Activated naive CD8-positive, alpha-beta T cell treated with anti-CD3 and anti-CD28 coated beads for 36 hours (primary cell): ENCODE measurements at places on chromosomes 6 and 20. TPM values are rescaled to one million over a fixed set of nuclear protein-coding genes. Genes with fewer than 3 reads are reported as not detected.

LRRC1 gene
- total RNA-seq: 1.5 TPM

GHRH gene
- total RNA-seq: not detected

CPNE5 gene
- total RNA-seq: 1.2 TPM

DNA sequence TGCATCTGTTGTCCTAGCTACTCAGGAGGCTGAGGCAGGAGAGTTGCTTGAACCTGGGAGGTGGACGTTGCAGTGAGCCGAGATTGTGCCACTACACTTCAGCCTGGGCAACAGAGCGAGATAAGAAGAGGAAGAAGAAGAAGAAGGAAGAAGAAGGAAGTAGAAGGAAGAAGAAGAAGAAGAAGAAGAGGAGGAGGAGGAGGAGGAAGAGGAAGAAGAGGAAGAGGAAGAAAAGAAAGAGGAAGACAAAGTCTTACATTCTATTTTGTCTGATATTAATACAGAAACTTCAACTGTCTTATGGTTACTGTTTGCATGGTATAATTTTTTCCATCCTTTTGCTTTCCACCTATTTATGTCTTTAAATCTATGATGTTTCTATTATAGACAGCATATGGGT, 7.2 kb upstream of the NELFCD start:
- no peaks in the 10 kb centered on the region for H3K4me1 ChIP-seq
- no peaks in the 10 kb centered on the region for H3K27me3 ChIP-seq
- no peaks in the 10 kb centered on the region for H3K36me3 ChIP-seq

GRCh38 chr6:37972994-37973757, 153.6 kb downstream of the ZFAND3 start:
- peak overlapping the region; percentile 9 for H3K27ac ChIP-seq
- peaks cover 19% of the 10 kb centered on the region for H3K4me1 ChIP-seq
- no peak overlapping the region for H3K4me3 ChIP-seq
- H3K36me3 ChIP-seq: peaks cover 49% of the 10 kb centered on the region
- H3K27me3 ChIP-seq: no peaks in the 10 kb centered on the region
